Activated B cell treated with CpG ODN at 0.5 μM for 24 hours (primary cell): ENCODE measurements at places on chromosomes 2 and 18. TPM values are rescaled to one million over a fixed set of nuclear protein-coding genes. Genes with fewer than 3 reads are reported as not detected.

COL4A3 gene
- total RNA-seq: 15.5 and 18.3 TPM in 2 replicates

G6PC2 gene
- not detected in 2 replicates for total RNA-seq

ALLC gene
- total RNA-seq: not detected in 2 replicates

- no peak for DNase-seq
These were observed 99.6 kb upstream of the MBOAT2 start for GRCh38 chr2:9102861-9103662.

DNA sequence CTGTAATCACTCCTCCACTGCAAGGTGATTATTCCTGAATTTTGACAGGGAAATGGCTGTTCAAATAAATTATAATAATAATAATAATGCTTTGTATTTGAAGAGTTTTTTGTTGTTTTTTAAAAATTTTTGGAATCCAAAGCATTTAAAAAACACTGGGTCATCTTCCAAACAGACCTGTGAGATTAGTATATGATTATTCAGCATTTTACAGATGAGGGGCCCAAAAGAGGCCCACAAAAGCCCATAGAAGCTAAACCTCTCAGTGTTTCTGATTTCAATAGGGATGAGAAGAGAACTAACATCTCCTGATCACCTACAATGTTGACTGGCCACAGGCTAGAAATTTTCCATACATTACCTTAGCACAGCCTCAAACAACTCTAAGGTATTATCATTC, 8.0 kb upstream of the POLR2D start:
- no peak for DNase-seq

NT5DC4 gene
- 1.4 and 2.1 TPM in 2 replicates for total RNA-seq

DNA sequence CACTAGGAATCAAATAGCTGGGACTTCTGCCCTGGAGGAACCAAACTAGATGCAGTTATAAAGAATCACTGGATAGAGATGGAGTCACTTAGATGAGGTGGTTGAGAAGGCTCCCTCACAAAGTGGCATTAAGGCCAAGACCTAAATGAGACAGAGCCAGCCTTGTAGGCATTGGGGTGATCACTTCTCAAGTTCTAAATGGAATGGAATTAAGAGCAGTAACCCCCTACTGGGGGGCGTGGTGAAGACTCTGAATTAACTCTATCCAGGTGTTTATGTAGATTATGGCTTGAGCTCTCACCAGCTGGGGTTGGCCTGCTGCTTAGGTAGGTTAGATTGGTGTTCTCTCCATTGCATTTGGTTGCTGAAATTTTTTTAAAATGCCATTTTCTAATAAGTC, 71.3 kb downstream of the TTC27 start:
- no peak for DNase-seq

SPDYA gene
- total RNA-seq: 1.6 and 2.1 TPM in 2 replicates

SLC38A11 gene
- total RNA-seq: 2.2 and 2.6 TPM in 2 replicates

CYP1B1 gene
- 0.86 and 1.2 TPM in 2 replicates for total RNA-seq

DNA sequence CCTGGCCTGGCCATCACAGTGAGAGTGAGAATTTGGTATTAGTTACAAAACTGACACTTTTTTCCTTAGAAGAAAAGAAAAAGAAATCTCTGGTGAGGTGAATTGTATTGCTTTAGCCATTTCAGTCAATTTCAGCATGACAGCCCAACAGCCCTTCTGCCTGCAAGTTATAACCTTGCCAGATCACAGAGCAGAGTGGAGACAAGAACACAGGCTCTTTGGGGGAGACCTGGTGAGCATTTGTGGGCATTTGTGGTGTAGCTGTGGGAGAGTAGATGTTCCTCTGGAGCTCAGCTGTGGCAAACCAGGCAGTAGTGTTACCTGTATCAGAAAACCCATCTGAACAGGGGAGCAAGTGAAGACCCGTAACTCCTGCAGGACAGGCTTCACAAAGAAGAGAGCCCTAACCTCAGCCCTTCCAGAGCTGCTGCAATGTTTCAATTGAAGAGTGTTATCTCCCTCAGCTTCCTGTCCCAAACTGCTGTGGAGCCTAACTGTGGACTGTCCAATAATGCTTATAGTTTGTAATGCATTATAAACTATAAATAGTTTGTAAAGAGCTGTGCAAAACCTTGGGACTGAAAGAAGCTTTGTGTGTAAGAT, 22.8 kb upstream of the DLX1 start:
- DNase-seq: no peak

DNA sequence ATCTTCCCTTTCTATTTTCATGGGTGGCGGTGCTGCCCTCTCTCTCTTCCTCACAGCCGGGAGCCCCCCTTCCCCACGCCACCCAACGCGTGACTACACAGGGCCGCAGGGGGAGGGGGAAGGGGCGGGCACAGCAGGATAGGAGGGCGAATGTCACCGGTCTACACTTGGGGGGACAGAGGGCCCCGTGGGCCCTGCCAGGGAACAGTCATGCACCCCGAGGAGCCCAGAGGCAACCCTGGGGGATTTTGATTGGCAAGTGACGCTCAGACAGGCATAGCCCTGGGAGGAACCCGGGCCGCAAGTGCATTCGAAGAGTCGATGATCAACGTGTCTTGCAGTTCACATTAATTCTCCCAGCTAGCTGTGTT, 91.1 kb upstream of the ANKRD30BL start:
- DNase-seq: no peak

IGFBP5 gene
- total RNA-seq: not detected in 2 replicates

DNA sequence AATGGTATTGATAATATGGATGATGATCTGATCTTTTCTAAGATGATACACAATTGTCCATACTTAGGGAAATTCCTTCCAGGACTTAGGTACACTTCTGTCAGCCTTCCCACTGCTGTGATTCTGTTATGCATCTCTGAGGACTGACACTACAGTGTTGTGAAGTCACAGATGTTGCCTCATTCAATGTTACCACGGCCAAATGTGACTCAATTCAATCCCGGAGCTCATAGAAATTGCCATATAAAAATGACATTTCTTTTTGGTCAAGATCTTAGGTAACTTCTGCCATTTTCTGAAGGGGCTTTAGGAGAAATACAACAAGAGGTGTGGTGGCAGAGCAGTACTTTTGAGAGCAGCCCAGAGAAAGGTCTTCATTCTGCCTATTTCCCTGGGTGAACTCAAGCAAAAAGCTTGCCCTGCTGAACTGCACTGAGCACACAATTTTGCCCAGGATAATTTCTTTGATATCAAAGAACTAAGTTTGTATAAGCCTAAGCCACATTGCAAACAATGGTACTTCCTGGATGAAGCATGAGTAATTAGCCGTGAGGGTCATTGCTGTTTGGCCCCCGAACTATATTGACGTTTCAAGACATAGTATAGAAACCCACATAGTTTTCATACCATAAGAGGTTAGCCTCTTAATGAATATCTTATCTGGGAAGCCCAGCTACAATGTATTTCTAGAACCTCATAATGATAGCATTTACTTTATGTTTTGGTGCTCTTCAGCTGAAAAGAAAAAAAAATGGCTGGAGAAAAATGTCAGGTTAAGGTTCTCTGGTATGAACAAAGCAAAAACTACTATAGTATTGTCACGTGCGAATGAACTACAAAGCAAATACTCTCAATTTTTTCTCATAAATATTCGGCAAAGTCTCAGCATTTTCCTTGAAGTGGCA, 437.4 kb downstream of the MEIS1 start:
- no peak for DNase-seq

- DNase-seq: peak; percentile 24
These were observed 369.1 kb downstream of the MTX2 start for GRCh38 chr2:176638167-176639015.

DNA sequence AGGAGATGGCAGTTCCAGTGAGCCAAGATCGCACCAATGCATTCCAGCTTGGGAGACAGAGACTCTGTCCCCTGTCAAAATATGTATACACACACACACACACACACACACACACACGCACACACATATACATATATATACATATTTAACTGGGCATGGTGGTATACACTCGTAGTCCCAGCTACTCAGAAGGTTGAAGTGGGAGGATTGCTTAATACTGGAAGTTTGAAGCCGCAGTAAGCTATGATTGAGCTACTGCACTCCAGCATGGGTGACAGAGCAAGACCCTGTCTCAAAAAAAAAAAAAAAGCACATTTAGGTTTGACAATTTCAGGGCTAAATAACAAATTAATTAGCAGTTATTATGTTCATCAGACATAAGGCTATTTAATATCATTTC, 36.0 kb upstream of the ATIC start:
- no peak for DNase-seq

- no peak for DNase-seq
These were observed 38.5 kb downstream of the EDAR start for GRCh38 chr2:108950369-108951135.

DNA sequence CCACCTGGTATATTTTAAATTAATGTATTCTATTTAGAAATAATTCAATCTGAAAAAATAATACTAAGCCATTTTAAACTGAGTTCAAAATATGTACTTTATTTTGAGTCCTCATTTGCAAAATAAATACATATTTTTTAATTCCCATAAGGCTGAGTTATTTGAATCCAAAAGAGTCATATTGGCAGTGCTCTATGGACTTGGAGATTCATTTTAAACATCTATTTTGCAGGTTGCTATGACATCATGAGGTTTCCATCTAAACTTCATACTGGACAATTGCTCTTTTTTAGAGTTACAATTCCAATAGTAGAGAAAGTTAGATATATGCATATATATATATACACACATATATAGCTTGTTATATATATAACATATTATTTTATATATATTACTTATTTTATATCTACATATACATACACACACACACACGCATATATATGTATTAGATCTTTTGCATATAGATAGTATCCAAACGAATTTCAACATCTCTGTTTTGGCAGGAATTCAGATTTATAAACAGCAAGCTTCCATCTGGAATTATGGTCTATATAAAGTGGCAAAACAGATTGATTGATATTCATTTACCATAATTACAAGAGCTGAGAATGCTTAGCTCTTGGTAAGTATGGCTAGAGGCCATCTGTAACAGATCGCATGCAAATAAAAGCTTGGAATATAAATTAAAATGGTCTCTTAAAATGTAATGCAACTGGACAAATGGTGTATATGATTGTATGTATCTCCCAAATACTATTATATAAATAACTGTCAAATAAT, 34.9 kb downstream of the NOL4 start:
- DNase-seq: no peak

GRCh38 chr2:111176388-111176787, 55.7 kb downstream of the BCL2L11 start:
- no peak for DNase-seq

SERPINB2 gene
- total RNA-seq: 0.33 TPM in 1 of 2 replicates, not detected in the other

GRCh38 chr18:35042389-35043071, 1.3 kb downstream of the MAPRE2 start:
- no peak for DNase-seq

DNA sequence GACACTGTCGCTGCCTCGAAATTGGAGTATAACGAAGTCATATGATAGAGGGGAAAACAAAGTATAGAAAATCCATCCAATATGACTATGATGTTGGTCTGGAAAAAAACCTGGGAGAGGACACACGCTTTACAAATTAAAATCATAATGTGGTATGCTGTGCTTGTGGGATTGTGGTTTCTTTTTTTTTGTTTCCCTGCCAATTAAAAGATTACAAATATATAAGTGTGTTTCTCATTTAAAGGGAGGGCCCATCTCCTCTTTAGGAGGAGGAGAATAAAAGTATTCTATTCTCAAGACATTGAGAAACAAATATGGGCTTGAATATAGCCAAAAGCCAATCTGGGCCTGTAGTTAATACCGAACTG, 86.6 kb downstream of the EPHA4 start:
- no peak for DNase-seq

GRCh38 chr18:58105888-58106260, 61.8 kb downstream of the NEDD4L start:
- no peak for DNase-seq

- DNase-seq: no peak
These were observed 33.9 kb downstream of the PTCD3 start for GRCh38 chr2:86139981-86140380.

CEBPZOS gene
- 29.2 and 35.5 TPM in 2 replicates for total RNA-seq

RAD51AP2 gene
- total RNA-seq: not detected in 2 replicates

- no peak for DNase-seq
These were observed 421.0 kb downstream of the ZNF521 start for GRCh38 chr18:24930971-24931370.

- no peak for DNase-seq
These were observed 125.4 kb downstream of the CSRNP3 start for GRCh38 chr2:165594935-165595255.

- DNase-seq: no peak
These were observed 14.8 kb downstream of the CASP10 start for GRCh38 chr2:201197781-201198180.

DNA sequence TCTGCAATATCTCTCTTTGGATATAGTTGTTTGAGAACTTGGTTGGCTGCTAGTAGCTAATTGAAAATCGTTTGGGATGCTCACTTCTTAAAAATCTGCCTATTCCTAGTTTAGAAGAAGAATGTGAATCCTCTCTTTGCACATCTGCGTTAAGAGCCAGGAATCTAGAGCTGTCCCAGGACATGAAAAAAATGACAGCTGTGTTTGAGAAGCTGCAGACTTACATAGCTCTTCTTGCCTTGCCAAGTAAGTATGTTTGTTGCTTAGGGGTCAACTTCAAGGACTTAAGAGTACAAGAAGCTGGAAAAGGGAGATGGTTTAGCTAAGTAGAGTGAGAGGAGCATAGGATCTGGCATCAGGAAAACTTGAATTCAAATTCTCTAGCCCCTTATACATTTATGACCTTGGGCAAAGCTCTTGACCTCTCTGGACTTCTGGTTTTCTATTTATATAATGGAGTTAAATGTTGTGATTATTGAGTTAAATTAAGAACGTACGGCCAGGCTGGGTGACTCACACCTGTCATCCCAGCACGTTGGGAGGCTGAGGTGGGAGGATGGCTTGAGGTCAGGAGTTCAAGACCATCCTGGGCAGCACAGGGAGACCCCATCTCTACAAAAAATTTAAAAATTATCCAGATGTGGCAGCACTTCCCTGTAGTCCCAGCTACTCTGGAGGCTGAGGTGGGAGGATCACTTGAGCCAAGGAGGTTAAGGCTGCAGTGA, 55.2 kb upstream of the STON1 start:
- DNase-seq: no peak

GRCh38 chr2:21916934-21917522, 793.3 kb downstream of the TDRD15 start:
- no peak for DNase-seq

- DNase-seq: no peak
These were observed 629.7 kb upstream of the SETBP1 start for GRCh38 chr18:44051026-44051425.

RIT2 gene
- total RNA-seq: not detected in 2 replicates

GRCh38 chr2:3139906-3140305, 237.7 kb downstream of the EIPR1 start:
- DNase-seq: no peak

KLHL30 gene
- total RNA-seq: not detected in 2 replicates

ITGB6 gene
- total RNA-seq: not detected in 2 replicates

- no peak for DNase-seq
These were observed 258.4 kb downstream of the CD226 start for GRCh38 chr18:69689121-69689759.

GRCh38 chr18:78873926-78874500, 105.6 kb upstream of the SALL3 start:
- DNase-seq: no peak

- no peak for DNase-seq
These were observed 91.3 kb upstream of the ZFP36L2 start for GRCh38 chr2:43317680-43318079.

SATB2 gene
- total RNA-seq: 0.34 and 0.67 TPM in 2 replicates
